GM04504 (cell line): ENCODE measurements at places on chromosomes 6 and 20.

DNA sequence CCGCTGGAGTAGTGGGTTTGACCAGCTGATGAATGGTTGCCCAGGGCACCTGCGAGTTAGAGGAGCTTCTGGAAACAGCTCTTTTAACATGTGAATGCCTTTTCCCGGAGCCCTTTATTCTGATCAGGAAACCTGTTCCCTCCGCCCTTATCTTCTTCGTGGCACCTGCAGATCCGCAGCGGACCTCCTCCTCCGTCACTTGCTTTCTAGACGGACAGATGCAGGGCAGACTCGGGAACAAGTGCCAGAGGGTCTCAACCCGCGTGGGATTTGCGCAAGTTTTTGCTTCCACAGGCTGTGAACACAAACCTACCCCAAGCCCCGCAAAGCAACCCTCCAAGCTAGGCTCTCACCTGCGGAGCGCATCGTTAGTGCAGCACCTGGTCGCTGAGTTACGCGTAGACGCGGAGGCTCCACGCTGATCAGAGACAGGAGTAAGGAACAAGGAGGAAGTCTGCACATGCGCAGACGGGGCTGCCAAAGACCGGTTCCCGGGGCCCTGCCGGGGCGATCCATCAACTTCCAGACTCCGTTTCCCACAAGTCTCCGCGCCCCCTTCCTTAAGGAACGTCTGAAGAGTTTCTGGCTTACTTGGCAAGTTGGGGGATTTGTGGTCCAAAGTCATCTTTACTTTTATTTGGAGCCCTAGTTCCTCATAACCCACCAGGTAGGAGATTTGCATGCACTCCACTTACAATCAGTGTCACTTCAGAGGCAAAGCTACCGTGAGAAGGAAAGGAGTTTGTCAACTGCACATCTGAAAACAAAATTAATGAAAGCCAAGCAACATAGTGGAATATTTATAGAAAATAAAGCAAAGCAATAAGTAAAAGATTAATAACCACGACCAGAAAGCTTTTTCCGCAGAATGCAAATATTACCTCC, 52.7 kb upstream of the ELMO2 start:
- DNase-seq: no peak

GRCh38 chr6:12359036-12359435, 68.9 kb downstream of the EDN1 start:
- DNase-seq: no peak

DNA sequence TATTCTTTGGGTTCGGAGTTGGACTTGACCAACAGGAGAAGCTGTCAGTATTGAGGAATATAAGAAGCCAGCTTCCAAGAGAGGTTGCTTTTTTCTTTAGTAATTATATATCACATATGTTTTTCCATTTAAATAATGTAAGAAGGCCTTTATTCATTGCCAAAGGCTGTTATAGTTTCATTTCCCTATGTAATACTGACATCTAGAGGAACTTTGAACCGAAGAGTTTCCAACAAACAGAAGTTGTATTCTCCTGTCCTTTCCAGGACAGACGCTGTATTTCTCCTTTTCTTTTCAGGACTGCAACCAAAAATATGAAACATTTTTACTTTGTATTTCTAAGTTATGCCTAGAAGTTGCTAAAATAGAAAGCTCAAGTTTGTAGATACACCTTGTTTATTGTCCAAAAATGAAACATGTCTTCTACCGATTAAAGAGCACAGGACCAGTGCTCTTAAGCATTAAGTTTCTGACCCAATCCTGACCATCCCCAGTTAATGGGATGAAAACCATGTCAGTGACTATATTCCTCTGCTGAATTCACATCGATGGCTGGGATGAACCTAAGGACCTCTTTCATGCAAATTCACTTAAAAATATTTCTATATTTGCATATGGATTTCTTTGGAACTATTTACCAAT, 55.1 kb downstream of the MYLK4 start:
- no peak for DNase-seq

GRCh38 chr6:113434641-113435040, 422.5 kb upstream of the MARCKS start:
- DNase-seq: no peak

DNA sequence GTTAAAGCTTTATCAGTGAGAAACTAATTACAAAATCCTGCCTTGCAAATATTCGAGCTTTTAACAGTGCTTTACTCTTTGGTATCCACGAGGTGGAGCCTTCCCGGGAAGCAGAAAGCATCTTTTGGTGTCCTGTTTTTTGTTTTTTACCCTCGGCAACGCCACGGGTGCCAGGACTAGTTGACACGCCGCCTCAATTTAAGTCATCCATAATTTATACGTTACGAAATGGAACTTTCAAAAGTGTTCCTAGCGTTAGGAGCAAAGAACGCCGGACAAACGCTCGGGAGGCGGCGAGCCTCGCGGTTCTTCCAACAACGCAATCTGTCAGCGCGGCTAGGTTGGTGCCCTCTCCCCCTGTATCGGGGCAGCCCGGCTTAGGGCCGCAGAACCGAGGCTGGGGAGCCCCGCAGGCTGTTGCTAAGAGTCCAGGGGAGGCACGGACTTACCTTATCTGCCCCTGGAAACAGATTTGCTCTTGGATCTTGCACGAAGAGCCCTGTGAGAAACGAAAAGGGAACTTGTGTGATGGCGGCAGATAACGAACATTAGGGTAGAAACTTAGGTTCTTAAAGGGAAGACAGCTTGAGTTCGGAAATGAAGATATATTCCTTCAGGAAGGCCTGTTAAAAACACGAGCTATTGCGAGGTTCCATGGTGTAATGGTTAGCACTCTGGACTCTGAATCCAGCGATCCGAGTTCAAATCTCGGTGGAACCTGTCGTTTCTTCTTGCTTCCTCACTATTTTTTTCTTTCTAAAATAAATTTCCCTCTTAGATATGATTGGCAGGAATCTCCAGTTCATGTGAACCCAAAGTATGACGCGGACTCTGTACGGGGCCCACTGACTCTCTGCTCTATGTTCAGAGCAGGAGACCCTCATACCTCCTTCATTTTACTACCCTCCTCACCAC, 46.2 kb upstream of the ZNF184 start:
- peak; percentile 64 for DNase-seq

GRCh38 chr6:169868458-169868857, 117.0 kb downstream of the ERMARD start:
- no peak for DNase-seq

- no peak for DNase-seq
These were observed 27.5 kb downstream of the DLL1 start for GRCh38 chr6:170263410-170263809.

GRCh38 chr20:46573234-46573633, 22.8 kb upstream of the OCSTAMP start:
- DNase-seq: no peak

- DNase-seq: no peak
These were observed 2.3 kb downstream of the RPS12 start for GRCh38 chr6:132816660-132817059.

GRCh38 chr6:118548136-118548535, at the start of gene PLN:
Gene PLN (plus strand): TSS chr6:118548296. CDS start chr6:118558922, 10,626 bp downstream.
- DNase-seq: no peak

GRCh38 chr20:16283978-16284377, 289.3 kb downstream of the KIF16B start:
- no peak for DNase-seq

DNA sequence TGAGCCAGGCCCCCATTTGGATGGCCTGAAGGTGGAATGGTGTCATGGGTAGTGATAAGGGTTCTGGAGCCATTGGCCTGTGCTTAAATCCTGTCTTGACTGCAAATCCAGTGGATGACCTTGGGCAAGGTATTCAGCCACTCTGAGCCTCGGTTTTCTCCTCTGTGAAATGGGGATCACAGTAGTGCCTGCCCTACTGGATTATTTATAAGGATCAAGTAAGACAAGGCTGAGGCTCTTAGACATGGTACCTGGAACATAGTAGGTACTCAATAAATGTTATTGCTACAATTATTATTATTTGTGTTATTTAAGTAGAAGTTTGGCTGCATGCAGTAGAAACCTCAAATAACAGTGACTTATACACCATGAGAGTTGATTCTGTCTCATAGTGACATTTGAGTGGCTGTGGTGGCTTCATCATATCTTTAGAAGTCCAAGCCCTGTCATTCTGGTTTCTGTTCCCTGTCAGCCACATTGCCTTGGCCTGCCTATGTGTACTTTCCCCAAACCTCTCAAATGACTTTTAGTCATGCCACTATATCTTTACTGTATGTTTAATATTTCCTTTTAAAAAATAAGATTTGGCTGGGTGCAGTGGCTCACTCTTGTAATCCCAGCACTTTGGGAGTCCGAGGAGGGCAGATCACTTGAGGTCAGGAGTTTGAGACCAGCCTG, 37.6 kb upstream of the CHMP4B start:
- DNase-seq: no peak

- DNase-seq: no peak
These were observed 39.6 kb upstream of the SMIM8 start for GRCh38 chr6:87282743-87283142.

GRCh38 chr6:11785415-11785773, 6.8 kb upstream of the ADTRP start:
- DNase-seq: no peak

DNA sequence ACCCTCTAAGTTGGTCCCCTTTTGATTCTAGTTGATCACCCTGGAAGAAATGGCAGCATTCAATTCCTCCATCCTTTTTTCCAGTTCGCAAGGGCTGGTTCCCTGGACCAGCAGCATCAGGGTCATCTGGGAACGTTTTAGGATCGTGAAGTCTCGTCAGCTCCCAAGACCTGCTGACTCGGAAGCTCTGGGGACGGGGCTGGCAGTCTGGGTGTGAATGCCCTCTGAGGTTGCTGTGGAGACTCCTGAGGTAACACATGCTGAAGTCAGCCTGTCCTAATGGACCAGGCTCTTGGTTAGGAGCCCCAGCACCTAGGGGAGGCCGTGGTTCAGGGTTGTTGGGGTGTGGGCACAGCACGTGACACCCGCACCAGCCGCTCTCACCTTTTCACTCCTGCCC, 164.1 kb downstream of the SYNDIG1 start:
- no peak for DNase-seq
